Dermis microvascular lymphatic vessel endothelial cell (primary cell): ENCODE measurements at places on chromosomes 16 and 17. TPM values are rescaled to one million over a fixed set of nuclear protein-coding genes. Genes with fewer than 3 reads are reported as not detected.

GRCh38 chr16:50399411-50399810 is 30.6 kb upstream of the BRD7 start:
- no peak for DNase-seq

DNA sequence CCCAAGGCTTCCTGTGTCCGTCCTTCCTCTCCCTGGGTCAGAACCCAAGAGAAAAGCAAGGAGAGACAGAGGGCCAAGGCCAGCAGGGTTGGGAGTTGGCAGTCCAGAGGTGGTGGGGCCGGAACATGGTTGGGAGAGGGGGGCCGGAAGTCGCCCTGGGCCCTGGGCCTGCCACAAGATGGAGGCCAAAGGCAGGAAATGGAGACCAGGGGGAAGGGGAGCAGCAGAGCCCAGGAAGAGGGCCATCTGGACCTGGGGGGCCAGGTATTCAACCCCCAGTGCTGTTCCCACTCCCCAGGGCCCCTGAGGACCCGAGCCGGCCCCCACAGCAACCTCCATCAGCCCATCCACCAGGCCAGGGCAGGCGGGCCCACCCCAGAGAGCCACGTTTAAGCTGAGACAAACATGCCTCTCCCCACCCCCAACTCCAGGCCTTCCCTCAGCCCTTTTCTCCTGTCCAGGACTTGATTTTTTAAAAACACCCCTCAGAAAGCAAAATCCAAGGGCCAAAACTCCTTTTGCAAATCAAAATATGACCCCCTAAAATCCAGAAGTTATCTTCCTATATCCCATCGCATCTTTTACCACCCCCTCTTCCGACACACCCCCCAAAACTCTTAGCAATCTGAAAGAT is 4.4 kb upstream of the BCL6B start:
- no peak for DNase-seq

- no peak for DNase-seq
Measured at GRCh38 chr17:2202996-2203575, 100.5 kb downstream of the SMG6 start.

TNS4 gene
- total RNA-seq: not detected in 2 replicates

MSI2 gene
- 7.3 and 7.4 TPM in 2 replicates for total RNA-seq

- DNase-seq: no peak
Measured at GRCh38 chr16:84278968-84279367, 15.7 kb upstream of the WFDC1 start.

GRCh38 chr17:48131216-48131824 is 23.8 kb downstream of the SNX11 start:
- DNase-seq: peak; percentile 66

GRCh38 chr16:2514333-2515179 is 804 bp downstream of the ATP6V0C start:
- DNase-seq: no peak

LRRC75A gene
- total RNA-seq: 1.2 and 1.4 TPM in 2 replicates

ZFP3 gene
- total RNA-seq: 0.77 and 1.3 TPM in 2 replicates

DNA sequence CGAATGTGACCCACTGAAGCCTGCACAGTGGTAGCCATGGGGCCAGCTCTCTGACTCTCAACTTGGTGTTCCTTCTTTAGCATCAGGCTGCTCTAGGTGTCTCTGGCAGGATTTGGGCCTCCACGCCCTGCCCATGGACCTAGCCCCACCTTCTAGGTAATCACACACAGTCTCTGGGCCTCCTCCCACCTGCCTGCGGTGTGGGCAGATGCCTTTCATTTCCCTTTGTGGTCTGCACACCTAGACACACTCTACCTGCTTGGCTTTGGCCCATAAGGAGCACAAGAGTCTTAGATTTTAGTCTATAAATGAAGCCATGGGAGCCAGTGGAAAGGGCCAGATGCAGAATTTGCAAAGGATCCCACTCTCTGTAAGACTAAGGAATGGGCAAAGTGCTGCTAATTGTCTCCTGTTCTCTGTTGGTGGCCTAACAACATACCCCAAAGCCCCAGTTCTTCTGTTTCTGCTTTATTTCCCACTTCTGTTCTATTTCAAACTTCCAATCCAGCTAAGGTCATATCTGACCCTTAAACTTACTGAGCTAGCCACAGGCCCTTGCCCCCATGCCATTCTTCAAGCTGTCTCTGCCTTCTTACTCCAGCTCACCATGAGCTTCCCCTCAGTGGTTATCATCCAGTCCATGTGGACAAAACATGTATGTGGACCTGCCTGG is 7.2 kb upstream of the MFSD6L start:
- no peak for DNase-seq

DNA sequence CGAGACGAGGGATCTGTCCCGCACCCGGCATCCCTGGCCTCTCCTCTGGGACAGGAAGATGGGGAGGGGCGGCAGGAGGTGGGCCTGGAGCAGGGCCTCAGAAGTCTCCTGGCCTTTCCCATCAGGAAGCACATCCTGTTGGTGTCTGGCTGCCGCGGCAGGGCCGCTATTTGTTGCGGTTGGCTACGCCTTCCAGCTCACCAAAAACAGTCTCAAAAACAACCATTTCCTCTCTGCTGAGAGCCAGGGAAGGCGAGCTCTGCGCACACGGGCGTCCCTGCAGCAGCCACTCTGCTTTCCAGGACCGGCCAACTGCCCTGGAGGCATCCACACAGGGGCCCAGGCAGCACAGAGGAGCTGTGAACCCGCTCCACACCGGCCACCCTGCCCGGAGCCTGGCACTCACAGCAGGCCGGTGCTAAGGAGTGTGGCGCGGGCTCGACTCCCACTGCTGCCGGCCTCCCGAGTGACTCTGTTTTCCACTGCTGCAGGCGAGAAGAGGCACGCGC is at the start of gene TMEM204:
Gene TMEM204 (plus strand): TSS at position 224 of the 509 bp plus-strand sequence. CDS start 610 bp downstream, outside the sequence.
- peak; percentile 91 for DNase-seq

DNA sequence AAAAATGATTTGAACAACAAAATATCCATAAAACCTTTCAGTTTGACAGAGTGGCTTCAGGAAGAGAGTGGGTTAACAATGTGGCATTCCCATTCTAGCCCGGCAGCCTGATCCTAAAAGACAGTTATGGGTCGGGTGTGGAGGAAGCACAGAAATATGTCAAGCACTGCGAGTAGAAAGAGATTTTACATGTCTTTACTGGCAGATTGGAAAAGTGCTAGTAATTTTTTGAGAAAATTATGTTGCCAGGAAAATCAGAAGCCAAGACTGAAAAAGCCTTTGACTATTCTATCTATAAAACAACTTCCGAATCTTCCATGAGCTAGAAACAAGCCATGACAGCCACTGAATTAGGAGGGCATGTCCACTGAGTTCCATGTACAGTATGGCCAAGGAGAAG is 5.8 kb downstream of the CCL2 start:
- DNase-seq: no peak

- no peak for DNase-seq
Measured at GRCh38 chr16:58021661-58022551, 3.6 kb upstream of the MMP15 start.
